ENCODE measurements at places on chromosomes 12 and 14.

DNA sequence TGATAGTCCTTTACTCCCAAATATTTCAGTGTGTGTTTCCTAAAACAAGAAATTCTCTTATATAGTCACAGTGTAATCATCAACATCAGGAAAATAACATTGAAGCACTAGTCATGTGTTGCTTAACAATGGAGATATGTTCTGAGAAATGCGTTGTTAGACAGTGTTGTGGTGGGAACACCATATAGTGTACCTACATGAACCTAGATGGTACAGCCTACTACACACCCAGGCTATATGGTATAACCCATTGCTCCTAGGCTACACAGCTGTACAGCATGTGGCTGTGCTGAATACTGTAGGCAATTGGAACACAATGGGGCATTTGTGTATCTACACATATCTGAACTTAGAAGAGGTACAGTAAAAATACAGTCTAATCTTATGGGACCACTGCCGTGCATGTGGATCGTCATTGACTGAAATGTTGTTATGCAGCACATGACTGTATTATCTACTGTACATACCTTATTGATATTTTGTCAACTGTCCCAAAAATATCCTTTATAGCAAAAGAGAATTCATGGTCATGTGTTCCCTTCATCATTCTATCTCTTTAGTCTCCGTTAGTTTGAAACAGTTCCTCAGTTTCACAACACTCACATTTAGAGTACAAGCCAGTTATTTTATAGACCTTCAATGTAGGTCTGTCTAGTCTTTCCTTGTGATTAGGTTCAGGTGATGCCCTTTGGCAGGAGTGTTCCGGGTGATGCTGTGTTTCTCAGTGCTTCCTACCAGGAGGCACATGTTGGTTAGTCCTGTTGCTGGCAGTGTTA lies 109.7 kb downstream of the SLC25A47 start:
- DNase-seq, result no peak

GRCh38 chr12:51520576-51521325 lies 70.3 kb upstream of the SCN8A start:
- no peak for DNase-seq

GRCh38 chr12:51631591-51631990 lies 40.6 kb downstream of the SCN8A start:
- no peak for DNase-seq

DNA sequence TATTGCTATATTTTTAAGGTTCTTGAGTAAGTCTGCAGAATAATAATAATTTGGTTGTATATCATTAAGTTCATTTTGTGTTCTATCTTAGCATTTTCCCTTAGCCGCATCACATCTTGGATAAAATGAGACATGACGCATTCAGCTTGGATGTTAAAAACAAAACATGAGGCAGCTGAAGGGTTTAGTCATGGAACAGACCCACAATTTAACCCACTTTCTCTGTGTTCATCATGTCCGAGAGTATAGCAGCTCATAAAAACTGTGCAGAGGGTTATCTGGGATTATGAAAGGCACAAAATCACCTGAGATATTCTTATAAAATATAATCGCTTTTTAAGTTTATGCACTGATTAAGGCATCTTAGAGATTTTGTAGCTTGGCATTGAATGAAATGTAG lies 219.3 kb downstream of the TRHDE start:
- no peak for DNase-seq

DNA sequence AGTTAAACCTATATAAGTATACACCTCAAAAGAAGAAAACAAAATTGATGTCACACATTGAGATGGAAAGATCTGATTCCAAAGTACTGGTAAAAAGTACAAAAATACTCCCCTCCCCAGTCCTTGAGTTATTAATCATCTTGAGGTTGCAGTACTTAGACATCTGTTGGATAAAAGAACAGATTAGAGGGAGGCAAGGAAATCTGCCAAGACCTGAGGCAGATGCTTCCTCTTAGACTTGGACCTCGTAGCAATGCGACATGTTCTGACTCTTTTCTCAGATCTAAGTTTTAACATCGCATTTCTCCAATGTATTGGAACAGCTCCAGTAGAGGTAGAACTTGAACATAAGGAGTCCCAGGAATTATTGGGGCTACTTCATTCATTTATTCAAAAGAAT lies 187.9 kb upstream of the GRIN2B start:
- DNase-seq, result no peak

GRCh38 chr14:77914073-77914721 lies 114.3 kb downstream of the ADCK1 start:
- no peak for DNase-seq

GRCh38 chr14:98950353-98950895 lies 321.6 kb downstream of the BCL11B start:
- no peak for DNase-seq

DNA sequence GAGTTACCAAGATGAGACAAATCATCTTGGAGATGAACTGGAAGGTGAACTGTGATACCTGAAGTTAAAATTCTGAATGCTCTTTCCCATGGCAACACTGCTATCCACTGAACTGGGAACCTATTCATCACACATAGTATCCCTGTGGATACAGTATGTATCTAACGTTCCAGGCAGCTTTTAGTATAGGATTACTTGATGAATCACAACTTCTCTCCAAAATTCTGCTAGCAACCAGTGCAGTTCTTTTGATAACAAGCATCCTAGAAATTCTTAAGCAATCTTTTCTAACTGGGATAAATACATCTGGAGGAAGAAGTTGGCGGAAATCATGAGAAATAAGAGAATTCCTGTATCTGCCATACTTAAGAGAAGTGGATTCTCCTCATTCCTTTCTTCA lies 66.4 kb downstream of the PAWR start:
- no peak for DNase-seq

DNA sequence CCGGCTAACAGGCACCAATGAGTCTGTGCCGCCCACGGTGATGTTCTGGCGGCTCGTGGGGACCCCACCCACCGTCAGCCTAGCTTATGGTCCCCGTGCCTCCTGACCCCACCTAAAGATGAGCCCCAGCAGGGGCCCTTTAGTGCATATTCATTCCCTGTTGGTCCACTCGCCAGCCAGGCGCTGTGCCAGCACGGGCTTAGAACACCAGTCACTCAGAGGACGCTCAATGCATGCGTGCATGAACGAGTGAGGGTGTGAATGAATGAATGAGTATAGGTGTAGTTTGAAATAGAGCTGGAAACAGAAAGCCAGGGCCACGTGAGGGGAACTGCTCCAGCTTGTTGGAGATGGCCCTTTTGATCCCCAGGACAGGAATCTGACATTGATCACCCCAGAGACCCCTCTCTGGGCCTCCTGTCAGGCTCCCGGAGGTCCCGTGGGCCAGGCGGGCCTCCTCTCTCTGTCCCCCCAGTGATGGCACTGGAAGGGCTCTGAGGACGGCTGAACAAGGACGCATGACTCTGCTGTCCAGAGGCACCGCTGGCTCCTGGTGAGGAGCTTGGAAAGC lies 193.9 kb upstream of the C14orf180 start:
- DNase-seq, result no peak

DNA sequence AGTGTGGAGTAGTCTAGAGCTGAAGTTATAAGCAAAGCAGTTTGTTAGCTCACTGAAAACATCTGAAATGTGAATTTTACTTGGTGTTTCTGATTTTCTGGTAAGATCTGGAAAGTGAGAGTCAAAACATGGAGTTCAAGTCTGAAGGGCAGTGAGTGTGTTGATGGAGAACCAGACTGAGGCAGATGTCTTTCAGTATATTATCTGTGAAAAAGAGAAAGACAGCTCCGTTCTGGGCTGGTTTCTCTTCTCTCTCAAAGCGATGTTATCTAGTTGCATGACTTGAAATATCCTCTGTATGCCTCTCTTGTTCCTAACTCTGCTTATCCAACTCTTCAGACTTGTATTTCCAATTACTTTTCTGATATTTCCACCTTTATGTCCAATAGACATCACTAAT lies 381.9 kb upstream of the RGS6 start:
- no peak for DNase-seq

- no peak for DNase-seq
These were observed 52.5 kb upstream of the RIN3 start for GRCh38 chr14:92460916-92461579.

- DNase-seq, result no peak
These were observed 3.9 kb downstream of the PALS1 start for GRCh38 chr14:67245104-67245503.

DNA sequence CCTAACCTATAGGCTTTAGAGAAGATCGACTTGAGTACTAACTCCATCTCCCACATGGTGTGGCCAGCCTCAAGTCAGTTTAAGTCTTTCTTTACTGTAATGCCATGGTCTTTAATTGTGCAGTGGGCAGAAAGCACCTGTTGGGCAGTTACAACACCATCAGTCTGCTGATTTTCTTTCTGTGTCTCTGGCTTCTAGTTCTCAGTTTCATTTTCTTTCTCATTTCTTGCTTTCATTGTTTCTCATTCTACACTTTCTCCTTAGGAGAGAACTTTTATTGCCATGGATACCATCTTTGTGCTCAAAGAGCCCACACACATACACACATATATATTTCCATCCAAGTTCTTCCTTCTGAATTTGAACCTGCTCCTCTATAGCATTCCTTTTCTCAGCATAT lies 96.1 kb upstream of the SLC16A7 start:
- no peak for DNase-seq

DNA sequence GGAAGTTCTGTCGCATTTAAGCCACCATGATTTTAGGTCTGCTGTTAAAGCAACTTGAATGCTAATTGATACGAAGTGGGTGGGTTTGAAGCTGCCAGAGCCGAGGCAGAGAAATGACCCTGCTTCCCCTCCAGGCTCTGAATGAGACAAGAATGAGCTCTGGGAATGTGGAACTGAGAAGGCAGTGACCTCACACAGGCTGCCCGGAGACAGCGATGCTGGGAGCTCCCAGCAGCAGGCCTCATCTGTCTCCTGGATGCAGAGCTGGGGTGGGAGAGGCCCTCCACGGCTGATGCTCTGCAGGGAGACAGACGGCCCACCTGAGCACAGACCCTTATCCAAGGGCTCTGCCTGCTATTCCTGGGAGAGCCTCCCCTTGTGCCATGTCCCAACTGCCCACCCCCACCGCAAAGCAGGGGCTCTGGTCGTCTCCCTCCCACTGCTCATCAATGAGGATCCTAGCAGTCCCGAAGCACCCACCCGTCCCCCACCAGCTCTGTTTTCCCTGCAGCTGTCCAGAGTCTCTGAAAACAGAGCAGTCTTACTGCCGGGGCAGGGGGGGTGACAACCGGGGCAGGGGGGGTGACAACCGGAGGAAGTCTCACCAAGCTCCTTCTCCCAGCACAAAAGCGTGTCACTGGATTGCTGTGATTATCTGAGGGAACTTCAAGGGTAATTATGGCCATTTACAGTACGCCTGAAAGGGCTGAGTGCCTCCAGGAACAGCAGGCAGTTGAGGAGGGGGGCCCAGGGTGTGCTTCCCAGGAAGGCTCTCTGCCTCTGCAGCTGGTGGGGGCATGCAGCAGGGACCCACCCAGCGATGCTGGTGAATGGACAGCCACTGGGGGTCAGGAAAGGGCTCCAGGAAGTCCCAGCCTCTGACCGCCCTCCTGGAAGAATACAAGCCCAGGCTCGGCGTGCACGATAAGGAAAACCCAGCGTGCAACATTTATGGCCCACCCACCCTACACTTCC lies 67.8 kb downstream of the CHGA start:
- DNase-seq, result no peak

GRCh38 chr12:132544080-132544397 lies 54.1 kb downstream of the FBRSL1 start:
- no peak for DNase-seq

DNA sequence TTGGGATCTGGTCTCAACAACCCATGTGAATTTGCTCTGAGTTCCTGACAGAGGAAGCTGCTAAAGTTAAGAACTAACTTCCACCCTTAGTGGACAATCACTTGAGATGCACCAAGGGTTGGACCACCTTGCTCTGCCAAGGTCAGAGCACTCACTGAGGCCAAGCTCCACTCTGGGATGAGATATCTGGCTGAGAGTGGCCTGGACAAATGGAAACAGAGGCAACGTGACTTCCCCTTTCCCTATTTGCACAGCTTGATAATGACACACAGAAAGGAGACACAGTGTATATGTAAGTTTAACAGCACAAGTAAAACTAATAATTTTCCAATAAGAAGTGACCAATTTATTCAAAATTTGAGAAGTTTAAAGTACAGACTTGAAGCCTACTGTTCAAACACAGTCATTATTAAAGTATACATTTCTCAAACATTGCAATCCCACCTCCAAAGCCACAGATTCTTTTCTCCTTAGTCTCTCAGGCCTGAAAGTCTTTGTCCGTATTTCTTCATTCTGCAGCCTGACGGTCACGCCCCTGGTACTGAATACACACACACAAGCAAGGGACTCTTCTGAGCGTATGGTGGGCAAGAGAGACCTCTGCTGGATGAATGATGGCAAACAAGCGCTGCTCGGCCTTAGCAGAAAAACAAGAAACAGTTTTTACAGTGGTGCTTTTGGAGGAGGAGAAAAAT lies 28.6 kb downstream of the TMEM30B start:
- no peak for DNase-seq

DNA sequence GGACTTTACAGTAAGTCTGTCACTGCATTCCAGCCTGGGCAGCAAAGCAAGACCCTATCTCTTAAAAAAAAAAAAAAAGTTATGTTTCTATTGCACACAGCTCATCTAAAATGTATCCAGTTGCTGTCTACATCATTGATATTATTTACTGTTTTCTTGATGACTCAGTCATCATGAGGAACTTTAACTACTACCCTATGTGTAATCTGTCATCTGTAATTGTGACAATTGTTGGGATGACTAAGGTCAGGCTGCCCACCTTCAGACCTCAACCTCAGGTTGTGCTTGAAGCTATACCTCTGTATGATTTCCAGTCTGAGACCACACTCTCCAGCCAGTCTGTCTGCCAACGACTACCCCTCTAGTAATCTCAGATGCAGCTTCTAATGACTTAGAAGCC lies 15.3 kb downstream of the PPP1R13B start:
- DNase-seq, result no peak

- no peak for DNase-seq
These were observed 11.9 kb downstream of the TMEM52B start for GRCh38 chr12:10190558-10191388.

All from activated gamma-delta T cell (primary cell).